ENCODE measurements at places on chromosomes 2 and 18.

- DNase-seq, result no peak
These were observed 255.9 kb upstream of the MYT1L start for GRCh38 chr2:2586931-2587330.

- DNase-seq, result no peak
These were observed 69.2 kb downstream of the RNF144A start for GRCh38 chr2:6986301-6986911.

DNA sequence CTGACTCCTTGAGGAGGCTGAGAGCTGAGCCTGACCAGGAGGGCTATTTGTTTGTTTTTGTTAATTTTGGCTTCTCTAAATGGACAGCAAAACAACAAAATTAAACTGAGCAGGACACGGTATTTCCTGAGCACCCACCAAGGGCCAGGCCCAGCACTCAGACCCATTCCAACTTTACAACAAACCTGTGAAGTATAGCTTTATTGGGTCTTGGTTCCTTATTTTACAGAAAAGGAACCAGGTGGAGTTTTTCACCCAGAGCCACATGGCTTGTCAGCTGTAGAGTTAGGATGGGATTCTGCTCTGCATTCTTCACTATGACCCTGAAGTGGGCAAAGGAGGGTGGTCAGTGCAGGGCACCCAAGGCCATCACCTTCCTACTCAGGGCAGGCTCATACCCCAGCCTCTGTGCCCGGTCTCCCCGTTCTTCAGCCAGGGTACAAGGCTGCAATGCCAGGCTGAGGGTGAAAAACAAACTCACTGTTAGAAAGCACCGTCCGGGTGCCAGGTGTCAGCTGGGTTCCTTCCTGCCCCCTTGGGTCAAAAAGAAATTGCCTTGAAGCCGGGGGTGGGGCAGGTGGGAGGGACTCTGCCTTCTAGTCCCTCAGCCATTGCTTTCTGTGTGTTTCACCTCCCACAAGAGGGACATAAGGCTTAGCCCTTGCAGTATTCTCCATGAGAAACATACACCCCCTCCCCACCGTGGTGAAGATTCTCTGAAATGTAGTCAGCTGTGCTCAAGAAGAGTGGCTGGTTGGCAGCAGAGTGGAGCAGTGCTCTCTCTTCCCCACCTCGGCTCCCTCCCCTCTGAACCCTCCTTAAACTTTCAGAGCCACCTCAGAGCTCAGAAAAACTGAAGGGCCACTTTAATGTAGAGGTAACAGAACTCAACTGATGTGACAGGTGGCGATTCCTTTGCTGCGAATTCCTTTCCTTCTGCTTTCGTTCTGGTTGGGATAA lies 2.2 kb downstream of the PSD4 start:
- no peak for DNase-seq

- DNase-seq, result no peak
These were observed 48.7 kb downstream of the SERTAD2 start for GRCh38 chr2:64605026-64605471.

DNA sequence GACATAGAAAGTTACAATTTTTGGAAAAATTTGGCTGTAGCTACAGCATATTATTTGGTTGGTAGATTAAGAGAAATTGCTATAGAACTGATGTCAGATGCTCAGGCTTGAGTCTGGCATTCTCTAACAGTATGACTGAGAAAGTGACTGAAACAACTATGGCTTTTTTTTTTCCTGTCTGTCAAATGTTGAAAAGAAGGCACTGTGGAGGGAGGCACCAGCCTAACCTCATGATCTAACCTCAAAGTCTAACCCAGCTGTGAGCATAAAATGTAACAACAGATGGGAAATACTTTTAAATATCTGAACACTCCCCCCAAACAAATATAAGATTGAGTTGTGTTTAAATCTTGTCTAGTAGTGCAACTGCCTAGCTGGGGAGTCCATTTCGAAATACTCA lies 629.1 kb downstream of the LRP1B start:
- no peak for DNase-seq

DNA sequence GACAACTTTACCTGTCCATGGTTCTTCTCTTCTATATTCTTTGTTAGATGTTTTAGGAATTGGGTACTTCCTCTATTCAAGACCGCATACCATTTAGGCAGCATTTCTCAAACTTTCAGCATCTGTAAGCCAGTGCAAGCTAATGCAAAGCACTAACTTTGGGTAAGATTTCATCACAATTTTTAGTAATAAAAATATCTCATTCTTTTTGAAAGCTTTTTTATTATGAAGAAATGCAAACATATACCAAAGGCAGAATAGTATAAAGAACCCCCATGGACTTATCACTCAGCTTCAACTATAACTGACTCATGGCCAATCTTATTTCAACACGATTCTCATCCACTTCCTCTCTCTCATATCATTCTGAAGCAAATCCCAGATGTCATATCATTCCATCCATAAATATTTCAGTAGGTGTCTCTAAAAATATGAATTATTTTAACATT lies 32.9 kb downstream of the INO80C start:
- DNase-seq, result no peak

DNA sequence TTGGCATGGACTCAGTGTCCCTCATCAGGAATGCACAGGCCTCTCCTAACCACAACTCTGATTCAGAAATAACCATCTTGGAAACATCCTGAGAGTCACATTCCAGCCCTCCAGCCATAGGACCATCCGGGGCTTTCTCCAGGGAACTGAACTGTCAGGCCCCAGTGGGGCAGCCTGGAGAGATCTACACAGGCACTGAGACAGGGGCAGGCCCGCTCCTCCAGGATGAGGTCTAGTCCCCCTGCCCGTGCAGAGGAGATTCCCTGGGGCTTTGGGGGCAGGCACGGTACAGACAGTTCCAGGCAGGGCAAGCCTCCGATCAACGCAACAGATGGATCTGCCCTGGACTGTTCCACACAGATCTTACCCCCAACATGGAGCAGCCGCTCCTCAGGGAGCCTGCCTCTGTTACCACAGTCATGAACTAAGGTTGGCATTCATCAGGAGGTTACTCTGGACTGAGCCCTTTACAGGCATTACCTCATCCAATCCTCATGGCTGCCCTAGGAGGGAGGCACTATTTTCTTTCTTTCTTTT lies 12.0 kb downstream of the KCNK3 start:
- no peak for DNase-seq

- no peak for DNase-seq
These were observed 40.0 kb downstream of the RNF144A start for GRCh38 chr2:6957031-6957714.

DNA sequence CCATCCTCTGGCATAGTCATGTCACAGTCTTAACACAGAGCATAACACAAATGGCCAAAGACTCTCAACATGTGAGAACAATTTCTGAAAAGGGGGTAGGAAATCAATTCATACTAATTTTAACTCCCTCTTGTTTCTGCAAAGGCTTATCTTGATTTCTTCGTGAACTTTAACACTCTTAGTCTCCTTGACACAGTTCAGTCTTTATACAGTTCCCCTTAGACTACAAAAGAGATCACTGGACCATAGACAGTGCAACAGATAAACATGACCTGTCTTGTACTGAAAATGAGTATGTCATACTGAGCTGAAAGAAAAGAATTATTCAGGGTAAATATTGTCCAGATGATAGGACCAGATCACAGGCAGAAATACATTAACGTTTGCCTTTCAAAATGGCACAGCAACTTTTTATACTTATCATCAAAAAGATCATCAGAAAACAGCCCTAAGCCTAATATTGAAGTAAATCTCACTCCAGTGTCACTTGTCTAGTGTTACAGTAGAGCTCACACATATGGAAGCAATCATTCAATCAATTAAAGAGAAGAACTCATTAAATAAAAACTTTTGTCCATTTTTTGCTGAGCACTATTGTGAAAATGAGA lies 56.4 kb upstream of the VRK2 start:
- DNase-seq, result no peak

GRCh38 chr18:41972067-41972925 lies 17.3 kb downstream of the PIK3C3 start:
- DNase-seq, result no peak

DNA sequence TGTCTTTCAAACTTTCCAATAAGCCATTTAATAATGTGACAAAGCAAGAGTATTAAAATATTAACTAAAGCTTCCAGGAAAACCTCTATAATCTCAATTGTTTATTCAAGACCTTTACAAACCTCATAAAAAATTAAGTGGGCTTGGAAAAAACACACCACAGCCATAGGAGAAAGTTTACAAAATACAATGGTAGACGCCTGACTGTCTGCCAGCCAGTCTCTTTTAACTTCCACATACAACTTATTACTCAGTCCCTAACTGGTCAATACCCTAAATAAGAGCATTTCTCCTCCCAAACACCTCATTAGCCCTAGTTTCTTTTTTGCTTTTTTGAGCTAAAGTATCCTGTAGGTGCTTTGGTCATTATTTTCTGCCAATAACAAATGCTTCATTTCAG lies 247.4 kb upstream of the CYP26B1 start:
- no peak for DNase-seq

DNA sequence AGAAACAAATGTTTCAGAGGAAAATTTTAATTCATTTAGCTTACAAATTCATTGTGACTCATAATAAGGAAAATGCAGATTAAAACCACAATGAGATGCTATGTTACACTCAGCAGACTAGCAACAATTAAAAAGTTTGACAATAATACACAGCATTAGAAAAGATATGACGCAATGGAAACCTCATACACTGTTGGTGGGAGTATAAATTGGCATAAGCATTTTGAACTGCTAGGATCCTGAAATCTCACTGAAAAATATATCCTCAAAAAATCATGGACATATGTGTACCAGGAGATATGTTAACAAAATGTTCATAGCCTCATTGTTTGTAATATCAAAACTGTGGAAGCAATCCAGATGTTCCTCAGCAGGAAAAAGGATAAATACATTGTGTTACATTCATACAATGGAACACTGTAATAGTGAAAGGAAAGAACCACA lies 13.7 kb downstream of the CALCRL start:
- no peak for DNase-seq

GRCh38 chr2:44843086-44843485 lies 98.4 kb upstream of the SIX3 start:
- DNase-seq, result no peak

GRCh38 chr18:35386600-35387100 lies 9.5 kb upstream of the ZNF396 start:
- DNase-seq, result peak; percentile 80

- no peak for DNase-seq
These were observed 1.9 kb downstream of the RAB31 start for GRCh38 chr18:9710037-9710436.

DNA sequence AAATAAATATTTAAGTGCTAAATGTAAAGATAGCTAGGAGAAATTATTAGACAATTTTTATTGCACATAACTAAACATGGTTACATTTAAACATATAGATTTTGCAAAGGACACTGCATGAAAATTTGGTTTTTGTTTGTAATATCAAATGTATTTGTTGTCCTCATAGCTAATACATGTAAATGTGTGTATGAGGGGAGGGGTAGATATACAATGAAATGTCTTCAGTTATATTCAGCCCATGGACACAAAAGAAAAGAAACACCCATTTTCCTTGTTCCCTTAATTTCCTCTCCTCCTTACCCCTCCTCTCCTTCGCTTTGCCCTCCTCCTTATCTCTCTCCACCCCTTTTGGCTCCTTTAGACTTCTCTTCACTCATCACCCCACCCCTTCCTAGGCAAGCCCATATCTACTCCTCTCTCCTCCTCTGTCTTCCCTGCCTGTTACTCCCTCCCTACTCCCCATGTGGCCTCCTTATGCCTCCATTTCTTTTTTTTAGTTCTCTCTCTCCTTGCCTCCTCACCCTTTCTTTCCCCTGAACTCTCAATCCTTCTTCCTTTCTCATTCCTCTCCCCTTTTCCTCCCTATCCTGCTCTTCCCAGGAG lies 1.4 kb downstream of the COL3A1 start:
- DNase-seq, result peak; percentile 45

GRCh38 chr2:218378053-218378452 lies 4.0 kb upstream of the SLC11A1 start:
- no peak for DNase-seq

DNA sequence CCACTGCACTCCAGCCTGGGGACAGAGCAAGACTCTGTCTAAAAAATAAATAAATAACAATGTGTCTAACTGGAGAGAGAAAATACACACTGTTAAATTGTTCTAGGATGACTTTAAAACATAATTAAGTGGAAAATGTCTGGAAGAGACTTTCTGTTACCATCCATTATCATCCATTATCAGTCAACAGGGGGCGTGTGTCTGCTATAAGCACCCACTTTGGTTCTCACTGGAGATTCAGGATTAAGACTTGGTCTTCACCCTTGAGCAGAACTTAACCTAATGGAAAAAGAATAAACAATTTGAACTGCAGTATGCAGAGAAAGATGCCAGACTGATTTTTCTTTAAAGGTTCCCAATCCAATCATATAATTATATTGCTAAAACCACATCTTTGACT lies 999.8 kb upstream of the GYPC start:
- DNase-seq, result no peak

GRCh38 chr18:10027031-10027430 lies 113.2 kb downstream of the VAPA start:
- DNase-seq, result no peak

DNA sequence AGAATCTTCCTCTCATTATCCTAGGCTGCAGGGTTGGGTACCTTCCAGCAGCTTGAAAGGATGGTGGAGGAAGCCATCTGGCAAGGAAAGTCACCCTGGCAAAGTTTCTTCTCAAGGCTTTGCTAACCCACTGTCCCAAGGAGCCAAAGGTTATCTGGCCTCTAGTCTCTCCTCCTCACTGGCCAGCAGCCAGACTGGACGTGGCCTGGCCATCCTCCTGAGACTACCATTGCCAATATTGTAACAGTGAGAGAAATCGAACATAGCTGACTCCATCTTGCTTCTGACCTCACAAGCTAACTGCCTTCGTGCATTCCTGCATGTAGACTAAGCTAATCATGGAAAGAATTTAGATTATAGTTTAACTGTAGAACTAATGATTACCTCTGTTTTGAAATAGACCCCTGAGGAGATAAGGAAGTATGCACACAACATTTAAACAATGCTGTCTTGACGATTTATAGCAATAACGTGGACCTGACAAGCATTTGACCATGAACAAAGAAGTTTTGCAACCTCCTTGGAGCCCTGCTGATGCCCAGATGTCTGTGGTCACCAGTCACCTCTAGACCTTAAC lies 7.8 kb upstream of the ANXA4 start:
- DNase-seq, result no peak

DNA sequence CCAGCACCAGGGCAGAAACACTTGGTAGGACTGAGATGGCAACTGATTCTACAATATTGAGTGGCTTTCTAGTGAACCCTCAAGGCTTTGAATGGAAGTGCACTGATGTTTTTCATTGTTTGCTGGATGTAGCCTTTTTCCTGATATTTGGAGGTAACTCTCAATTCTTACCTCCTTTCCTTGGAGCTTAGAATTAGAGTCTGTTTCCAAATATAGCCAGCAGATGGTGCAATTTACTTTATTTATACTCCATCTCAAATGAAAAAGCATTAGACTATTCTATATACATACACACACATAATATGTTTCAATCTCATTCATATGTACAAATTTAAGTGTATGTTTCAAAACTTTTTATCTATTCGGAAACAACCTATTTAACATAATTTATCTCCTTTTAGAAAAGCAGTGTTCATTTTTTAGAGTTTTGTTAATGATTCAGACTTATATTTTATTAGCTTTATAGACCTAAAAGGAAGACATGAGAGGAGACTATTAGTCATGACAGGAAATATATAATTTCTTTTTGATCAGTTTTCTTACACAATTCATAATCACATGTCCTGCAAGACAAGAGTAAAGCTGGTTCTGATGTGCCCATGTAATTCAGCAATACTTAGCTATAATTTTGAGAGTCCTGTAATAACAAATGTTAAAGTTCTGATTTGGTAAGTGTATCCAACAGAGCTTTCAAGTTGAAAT lies 124.8 kb downstream of the NUP35 start:
- no peak for DNase-seq
